AG09319 (cell line): ENCODE measurements at places on chromosomes 6 and 20.

DNA sequence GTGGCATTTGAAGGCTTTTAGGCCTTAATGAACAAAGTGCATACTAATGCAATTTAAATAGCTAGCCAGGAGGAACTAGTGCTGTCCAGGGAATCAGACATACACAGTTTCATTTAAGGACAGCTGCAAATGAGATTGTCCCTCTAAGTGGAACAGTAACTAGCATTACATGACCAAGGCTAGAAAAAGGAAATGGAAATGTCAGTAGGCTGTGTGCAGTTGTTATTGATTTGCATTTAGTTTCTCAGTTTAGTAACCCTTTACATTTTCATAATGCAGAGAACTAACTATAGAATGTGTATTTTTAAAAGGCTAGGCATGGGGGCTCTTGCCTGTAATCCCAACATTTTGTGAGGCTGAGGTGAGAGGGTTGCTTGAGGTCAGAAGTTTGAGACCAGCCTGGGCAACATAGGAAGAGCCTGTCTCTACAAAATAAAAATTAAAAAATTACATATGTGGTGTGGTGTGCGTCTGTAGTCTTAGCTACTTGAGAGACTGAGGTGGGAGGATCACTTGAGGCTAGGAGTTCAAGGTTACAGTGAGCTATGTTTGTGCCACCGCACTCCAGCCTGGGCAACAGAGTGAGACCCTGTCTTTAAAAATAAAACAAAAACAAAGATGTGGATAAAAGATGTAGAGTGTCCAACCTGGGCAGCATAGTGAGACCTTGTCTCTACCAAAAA is 468.0 kb downstream of the UTRN start:
- DNase-seq: no peak

DNA sequence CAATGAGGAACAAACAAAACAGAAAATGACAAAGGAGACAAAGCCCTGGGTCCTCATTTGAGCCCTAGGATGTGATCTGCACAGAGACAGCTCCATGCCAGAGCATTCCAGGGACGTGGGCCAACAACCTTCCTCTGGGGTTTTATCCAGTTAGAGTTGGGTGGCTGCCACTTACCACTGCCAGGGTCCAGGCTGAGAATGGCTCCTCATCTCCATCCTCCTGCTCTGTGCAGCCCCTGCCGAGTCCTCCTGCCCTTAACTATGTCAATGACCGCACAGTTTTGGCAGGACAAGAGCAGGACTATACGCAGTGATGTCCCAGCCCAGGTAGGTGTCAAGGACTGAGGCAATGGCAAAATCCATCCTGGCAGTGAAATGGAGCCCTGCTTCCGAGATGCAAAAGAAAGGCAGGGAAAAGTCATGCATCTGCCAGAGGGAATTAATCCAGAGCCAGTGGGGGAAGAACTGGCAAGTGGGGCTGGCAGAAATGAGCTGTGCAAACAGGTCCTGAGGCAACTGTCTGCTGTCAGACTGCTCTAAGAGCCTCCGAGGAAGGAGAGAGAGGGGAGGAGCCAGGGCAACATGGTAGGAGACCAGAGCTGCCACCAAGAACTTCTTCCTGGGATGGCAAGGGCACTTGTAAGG is 449.4 kb downstream of the PTPRT start:
- DNase-seq: no peak

DNA sequence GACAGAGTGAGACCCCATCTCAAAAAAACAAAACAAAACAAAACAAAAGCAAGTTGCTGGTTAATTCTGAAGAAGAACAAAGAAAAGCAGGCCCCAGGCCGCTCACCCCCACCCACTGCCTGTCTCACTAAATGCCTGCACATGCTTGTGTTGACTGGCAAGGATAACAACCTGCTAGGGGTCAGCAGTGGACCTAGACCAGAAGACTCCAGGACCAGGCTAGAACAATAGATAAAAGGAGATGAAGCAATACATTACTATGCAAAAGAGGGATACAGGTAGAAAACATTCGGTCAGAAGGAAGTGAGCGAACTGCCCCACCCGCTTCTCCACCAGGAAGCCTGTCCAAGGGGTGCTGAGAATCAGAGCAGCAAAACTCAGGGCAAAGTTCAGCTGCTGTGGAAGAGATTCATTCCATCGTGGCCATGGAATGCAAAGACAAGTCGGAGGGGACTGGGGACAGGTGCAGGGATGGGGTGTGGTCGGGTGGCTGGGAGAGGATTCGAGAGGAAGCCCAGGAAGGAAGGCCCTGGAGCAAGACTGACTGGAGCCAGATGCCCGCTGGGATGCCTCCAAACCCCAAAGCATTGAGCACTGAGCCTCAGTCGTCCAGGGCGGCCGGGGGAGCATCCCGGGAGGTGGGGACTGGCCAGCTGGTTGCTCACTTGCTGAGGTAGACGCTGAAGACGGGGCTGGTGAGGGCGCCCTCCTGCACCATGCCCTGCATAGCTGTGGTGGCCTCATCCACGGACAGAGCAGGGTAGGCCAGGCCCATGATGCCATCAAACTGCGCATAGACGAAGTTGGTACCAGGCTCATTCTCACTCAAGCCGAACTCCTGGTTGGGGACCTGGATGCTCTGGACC is 5.3 kb downstream of the PGC start:
- DNase-seq: no peak

DNA sequence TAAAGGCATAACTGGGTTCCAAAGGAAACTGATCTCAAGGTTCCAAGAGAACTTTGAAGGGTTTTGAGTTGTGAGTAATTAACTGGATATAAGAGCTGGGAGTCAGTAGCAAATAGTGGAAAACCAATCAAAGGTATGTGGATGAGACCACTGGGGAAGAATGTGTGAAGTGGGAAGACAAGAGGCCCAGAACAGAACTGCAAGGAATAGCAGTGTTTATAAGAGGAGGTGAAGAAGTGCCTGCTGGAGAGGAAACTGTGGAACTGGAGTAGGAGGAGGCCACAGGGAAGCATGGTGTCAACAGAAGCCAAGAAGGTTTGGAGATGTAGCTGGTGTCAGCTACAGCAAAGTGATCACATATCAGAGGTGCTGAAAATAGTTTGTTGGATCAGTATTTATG is 18.7 kb upstream of the HDAC2 start:
- no peak for DNase-seq

GRCh38 chr6:52576054-52576391 is 837 bp downstream of the TRAM2 start:
- no peak for DNase-seq

GRCh38 chr6:55882718-55883569 is 7.6 kb upstream of the BMP5 start:
- DNase-seq: peak; percentile 40

DNA sequence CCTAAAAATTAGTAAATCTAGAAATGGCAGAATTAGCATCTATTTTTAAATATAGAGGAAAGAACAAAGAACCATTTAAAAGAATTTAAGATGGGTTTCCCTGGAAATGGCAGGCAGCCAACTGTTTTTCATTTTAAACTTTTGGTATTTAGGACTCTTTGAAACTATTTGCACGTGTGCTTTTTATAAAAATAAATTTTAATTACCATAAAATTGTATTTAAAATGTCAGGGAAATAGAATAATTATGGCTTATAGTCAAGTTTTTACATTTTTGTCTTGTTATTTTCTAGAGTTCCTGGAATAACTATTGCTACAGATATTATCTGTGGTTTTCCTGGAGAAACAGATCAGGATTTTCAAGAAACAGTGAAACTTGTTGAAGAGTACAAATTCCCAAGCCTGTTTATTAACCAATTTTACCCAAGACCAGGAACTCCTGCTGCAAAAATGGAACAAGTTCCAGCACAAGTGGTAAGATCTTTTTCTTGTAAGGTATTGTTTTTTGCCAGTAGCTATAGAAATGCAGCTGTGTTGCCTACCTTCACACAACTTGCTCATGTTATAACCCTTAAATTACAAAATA is 528.7 kb upstream of the SOX4 start:
- DNase-seq: no peak

- DNase-seq: no peak
These were observed 10.1 kb upstream of the BAG2 start for GRCh38 chr6:57162028-57162427.

DNA sequence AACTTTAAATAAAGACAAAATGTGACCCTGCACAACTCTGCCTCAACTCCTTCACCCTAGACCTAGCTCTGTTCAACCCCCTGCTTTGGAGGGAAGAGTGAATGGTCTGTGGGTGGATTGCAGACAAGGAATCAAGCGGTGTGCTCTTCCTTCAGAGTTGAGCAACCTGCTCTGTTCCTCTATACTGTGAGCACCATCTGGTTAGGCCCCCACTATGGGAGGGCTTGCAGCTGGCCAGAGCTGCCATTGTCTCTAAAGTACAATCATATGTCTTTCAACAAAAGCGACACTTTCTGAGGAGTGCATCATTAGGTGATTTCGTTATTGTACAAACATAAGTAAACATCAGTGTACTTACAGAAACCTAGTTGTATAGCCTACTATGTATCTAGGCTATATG is 406.1 kb upstream of the MARCKS start:
- no peak for DNase-seq

GRCh38 chr6:81553216-81553615 is 199.3 kb downstream of the TENT5A start:
- no peak for DNase-seq

DNA sequence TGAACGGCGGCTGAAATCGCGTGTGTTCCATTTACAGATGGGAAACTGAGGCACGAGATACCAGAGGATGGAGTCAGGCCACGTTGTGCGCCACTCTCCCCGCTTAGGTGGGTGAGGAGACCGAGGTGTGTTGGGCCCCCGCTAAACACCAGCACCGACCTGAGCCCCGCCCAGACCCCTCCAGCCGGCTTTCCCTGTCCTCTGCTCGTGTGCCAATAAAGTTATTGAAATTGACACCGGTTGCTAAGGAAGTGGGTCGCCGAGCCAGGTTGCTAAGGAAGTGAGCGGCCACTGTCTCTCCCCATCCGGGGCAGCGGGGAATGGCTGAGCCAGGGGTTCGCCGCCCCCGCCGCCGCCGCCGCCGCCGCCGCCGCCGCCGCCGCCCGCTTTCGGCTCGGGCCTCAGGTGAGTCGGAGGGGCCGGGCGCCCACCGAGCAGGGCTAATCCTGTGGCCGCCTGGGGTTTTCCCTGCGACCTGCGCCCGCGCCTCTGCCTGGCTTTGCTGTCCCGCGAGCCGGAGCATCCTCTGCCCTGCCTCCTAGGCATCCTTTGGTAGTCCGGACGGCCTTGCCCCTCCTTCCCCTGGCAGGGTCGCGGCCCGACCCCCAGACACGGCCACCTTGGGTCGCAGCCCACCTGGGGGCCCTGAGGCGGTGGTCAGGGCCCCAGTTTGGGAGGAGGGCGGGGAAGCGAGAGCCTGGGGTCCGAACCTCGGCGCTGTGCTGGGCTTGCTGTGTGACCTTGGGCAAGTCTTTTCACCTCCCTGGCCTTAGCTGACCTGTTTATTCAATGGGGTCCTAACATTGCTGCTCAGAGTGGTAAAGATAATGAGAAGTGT is at the start of gene KIF3B:
TSS of gene KIF3B (plus strand) at position 291 of the 838 bp plus-strand sequence. CDS start 32,127 bp downstream, outside the sequence.
- DNase-seq: peak; percentile 71

GRCh38 chr6:74574794-74575193 is 631.1 kb downstream of the COL12A1 start:
- DNase-seq: no peak

DNA sequence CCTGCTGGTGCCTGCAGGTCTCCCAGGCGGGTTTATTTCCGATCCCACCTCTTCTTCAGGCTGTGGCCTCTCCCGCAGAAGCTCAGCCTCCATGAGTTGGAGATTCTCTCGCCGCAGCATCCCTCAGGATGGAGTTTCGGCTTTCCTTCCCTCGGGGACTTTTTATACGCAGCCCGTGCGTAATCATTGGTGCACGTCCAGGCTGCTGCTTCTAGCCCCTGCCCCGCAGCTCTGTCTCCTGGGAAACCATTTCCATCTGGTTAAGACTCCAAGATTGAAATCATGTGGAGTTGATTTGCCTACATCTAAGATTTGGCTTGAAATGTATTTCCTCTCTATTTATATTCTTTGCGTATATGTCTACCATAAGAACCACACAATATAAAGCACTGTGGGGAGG is 46.7 kb upstream of the CARMIL1 start:
- DNase-seq: peak; percentile 81

DNA sequence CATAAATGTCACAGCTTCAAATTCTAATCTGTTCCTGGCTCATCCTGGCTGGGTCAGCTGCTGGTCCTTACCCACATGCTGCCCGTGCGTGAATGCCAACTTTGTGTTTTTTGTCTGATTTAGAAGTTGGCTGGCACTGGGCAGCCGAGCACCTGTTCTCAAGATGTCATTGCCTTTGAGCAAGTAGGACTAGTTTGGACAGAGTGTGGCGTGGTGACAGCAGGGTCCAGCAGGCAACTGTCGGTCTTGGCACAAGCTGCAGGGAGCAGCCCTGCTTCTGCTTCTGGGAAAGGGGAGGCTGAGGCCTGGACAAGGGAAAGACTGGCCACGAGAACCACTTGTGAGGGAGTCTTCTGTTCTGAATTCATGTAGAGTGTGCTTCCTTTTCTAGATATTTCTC is 26.4 kb upstream of the ADRM1 start:
- DNase-seq: no peak

- no peak for DNase-seq
These were observed 50.8 kb upstream of the SPTLC3 start for GRCh38 chr20:12957968-12958367.
